Fibroblast of skin of right biceps (primary cell): ENCODE measurements at places on chromosomes 11 and 22.
A peak's percentile ranks its signal among the peaks of the same experiment; 100 is the strongest.

- no peak for DNase-seq
Measured at GRCh38 chr11:116690611-116691010, 82.2 kb downstream of the BUD13 start.

DNA sequence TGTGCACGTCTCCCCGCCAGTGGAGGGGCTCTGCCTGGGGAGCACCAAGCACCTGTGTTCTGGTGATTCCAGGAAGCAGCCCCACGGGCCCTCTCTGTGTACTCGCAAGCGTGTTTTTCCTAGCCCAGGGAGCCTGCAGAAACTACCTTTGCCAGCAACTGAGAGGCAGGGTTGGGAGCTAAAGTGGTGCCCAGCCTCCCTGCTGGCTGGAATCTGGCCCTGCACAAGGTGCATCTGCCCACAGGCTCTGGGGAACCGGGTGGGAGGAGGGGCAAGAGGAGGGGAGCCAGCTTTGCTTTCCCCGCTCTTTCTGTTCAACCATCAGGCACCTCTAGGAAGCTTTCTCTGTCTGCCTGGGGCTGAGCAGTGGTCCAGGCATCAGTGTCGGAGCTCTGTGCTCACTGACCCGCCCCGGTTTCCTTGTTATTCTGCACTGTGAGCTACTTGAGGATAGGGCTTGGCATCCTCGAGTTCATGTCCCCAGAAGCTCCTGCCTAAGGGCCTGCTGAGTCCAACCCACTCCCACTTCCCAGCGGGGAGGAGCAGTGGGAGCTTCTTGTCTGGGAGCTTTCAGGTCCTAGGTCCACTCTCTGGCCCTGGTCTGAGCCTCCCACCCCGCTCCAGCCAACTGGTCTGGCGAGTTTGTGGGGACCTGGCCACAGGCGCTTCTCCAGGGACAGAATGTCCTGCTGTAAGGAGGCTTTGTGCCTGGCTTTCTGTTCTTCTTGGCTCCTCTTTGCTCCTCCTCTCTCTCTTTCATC, 14.9 kb downstream of the DAGLA start:
- no peak for DNase-seq

- DNase-seq, result peak; percentile 19
Measured at GRCh38 chr11:63920126-63920938, 3.4 kb upstream of the RCOR2 start.

DNA sequence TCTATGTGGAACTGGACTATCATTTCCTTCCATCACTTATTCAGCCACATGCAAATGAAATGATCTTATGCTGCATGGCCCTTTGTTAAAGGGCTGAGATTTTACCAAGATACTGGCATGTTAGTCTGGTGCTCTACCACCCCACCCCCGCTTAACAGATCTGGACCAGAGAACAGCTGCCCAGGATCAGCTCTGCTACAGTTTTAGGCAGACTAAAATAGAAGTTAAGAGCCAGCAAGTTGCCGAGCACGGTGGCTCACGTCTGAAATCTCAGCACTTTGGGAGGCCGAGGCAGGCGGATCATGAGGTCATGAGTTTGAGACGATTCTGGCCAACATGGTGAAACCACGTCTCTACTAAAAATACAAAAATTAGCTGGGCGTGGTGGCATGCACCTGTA, 4.6 kb downstream of the DDB1 start:
- no peak for DNase-seq

DNA sequence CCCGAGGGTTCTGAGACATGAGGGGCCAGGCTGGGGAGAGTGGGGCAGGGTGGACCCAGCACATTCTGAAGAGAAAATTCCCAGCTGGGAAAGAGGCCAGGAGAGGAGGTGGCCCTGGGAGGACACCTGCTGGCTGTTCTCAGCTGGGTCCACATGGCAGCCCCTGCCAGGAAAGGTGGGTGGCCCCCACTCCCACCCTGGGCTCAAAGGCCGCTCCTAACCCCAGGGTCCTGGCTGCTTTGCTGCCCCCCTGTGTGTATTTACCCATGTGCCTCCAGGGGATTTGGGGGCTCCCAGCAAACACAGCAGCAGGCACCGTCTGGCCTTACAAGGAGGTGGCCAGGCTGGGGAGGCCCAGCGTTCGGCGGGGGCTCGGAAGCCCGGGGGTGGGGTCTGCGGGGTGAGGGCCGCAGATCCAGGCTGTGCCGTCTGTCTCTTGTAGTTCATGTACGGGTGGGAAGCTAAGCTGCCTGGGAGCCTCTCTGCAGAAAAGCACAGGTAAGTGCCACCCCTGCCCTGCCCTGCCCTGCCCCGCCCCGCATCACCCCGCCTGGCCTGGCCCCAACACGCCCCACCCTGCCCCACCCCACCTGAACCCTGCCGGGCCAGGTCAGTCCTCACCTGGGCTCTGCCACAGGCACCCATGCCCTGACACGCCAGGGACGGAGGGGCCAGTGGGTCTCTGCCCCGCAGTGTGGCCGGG, 10.6 kb downstream of the MUC5B start:
- no peak for DNase-seq

- no peak for DNase-seq
Measured at GRCh38 chr22:43432883-43433415, 21.1 kb downstream of the MPPED1 start.
